ENCODE measurements at places on chromosomes 6 and 20.

DNA sequence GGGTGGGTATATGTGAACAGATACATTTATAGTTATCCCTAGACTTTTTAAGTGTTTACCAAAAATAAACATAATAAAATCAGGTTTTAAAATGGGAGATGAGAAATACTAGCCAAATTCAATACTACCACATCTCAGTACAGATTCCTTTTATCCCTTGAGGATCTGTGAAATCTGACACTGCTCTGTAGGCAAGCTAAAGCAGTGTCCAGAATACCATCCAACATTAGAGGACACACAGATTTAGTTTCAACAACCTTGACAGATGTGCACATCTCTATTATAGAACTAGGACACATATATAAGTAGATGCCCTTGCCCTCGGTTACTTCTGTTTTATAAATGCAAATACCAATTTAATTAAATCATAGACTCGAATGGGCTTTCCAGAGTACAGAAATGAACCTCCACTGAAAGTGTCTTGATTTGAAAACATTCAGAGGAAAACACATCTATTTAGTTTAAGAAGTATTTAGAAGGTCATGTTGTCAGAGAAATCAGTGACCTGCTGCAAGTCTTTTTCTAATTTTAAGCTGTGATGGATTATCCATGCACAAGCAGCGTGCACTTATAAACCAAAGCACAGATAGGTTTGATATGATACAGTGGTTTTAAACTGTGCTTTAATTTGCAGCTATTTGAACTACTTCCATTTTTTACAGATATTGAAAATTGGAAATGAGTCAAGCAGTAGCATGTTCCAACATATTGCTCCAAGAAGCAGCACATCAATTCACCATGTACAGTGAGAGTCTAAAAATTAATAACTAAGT is 156.3 kb upstream of the EPHA7 start:
- no peak for ATAC-seq

GRCh38 chr20:10603378-10603777 is 70.4 kb downstream of the JAG1 start:
- ATAC-seq, result no peak

DNA sequence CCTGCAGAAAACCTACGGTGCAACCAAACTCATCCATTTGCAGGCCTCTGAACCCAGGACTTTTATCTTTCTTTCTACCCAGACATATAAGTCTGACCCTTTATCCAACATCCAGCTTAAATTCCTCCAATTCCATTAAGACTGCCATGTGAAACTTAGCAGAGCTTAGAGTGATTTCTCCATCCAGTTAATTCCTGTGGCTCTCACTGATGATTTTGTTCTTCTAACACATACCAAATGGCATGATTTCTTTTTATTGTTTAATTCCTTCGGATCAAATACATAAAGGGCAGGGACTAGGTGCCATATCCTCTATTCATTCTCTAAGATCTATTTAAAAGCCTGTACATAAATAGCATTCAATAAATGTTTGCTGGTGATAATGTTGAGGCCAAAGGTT is 92.9 kb downstream of the TASP1 start:
- no peak for ATAC-seq

DNA sequence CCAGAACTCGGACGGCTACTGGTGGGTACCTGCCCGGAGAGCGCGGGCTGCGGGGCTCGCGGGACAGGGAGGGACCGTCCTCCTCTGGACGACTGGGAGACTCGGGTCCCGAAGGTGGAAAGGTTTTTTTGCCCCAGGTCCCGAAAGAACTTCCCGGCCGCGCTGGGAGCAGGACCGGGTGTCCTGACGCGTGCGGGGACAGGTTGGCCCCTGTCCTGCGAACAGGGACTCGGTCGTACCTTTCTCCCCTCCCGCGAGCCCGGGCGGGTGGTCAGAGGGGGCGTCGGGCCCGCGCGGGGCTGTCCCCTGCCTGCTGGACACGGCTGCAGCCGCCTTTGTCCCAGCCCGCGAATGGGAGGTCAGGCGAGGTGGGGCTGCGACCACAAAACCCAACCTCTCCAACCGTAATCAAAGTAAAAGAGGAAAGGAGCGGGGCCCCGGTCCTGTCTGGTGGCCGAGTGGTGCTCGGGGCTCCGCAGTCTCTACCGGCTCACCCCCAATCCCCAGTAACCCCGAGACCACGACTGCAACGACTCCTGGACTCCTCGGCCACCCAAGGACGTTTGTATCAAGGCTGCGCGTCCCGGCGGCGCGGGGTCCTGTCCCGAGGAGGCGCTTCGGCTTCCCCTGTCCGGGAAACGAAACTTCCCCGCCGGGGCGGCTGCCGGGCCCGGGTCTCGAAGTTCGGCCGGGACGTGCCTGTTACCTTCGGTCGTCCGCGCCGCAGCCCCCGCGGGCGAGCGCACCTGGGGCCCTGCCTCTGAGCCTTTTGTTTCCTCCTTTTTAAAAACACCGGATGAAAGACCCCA is 798 bp downstream of the DSP start:
- ATAC-seq, result peak; percentile 26

GRCh38 chr6:158991017-158991723 is 8.8 kb downstream of the RSPH3 start:
- no peak for ATAC-seq

GRCh38 chr20:53064935-53065334 is 92.8 kb downstream of the TSHZ2 start:
- no peak for ATAC-seq

DNA sequence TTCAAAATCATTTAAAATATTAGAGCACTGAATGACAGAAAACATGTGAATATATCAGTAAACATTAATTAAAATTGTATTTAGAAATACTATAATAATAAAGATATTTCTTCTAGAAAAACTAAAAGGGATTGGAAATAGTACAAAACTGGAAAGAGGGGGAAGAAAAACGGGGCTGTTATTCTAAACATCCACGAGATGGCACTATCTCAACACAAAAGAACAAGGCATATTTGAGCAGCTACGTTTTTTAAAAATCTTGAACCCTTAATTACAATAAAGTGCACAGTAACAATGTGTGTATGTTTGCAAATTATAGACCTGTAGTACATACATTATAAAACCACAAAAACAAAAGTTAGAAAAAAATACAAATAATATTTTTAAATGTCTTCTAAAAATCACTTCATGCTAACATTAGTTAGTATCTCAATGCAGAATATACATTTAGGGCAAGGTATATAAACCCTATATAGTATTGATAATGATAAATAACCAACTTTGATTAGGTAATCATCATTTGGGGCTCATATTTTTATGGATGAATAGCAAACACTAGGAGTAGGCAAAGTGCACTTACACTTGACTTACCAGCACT is 42.5 kb upstream of the PNISR start:
- ATAC-seq, result peak; percentile 38

GRCh38 chr20:51341581-51341980 is 200.9 kb downstream of the NFATC2 start:
- no peak for ATAC-seq

- ATAC-seq, result no peak
These were observed 18.1 kb downstream of the PNLDC1 start for GRCh38 chr6:159817951-159818739.

DNA sequence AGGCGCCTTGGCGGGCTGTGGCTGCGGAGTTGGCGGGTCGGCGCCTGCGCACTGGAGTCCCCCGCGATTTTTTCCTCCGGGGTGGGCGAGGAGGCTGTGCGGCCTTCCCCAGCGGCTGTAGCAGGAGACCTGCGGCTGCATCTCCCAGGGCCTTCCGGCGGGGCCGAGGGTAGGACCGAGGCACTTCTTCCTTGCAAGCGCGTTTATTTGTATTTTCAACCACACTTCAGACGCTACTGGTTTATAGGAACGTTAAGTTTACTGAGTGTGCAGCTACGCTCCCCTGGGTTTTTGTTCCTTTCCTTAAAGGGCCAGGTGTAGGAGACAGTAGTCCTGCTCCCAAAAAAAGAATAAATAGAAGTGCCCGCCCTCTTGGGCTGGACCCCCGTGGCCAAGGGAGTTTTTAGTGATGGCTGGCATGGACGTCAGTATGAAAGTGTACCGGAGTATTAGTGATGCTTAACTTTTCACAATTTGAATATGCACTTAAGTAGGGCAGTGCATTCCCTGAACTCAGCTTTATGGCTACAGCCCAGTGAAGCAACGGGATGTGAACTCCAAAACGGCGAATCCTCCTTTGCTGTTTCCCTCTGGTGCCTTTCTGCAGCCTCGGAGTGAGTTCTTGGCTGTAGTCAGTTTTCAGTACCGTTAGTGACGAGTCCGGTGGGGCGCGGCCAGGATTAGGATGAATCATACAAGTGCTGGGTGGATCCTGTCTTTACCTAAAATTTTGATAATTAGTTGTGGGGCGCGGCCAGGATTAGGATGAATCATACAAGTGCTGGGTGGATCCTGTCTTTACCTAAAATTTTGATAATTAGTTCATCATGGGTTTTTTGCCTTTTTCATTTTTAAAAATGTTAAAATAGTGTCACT is 1.0 kb upstream of the FBXO5 start:
- ATAC-seq, result peak; percentile 2

DNA sequence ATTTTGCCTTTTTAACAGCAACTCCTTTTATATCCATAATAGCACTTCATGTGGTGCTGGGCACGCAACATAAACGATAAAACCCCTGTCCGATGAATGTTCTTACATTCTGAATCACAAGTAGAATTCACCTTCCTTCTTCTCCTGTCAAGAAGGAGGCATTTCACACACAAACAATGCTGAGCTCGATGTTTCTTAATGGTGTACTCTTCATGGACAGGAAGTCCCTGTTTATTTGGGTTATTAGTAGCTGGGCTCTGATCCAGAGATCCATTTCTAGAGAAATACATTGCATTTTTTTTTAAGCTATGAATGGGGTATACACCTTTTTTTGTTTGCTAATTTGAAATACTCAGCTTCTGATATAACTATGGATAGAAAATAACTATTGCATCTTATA is 82.4 kb downstream of the PPP1R3G start:
- ATAC-seq, result no peak

DNA sequence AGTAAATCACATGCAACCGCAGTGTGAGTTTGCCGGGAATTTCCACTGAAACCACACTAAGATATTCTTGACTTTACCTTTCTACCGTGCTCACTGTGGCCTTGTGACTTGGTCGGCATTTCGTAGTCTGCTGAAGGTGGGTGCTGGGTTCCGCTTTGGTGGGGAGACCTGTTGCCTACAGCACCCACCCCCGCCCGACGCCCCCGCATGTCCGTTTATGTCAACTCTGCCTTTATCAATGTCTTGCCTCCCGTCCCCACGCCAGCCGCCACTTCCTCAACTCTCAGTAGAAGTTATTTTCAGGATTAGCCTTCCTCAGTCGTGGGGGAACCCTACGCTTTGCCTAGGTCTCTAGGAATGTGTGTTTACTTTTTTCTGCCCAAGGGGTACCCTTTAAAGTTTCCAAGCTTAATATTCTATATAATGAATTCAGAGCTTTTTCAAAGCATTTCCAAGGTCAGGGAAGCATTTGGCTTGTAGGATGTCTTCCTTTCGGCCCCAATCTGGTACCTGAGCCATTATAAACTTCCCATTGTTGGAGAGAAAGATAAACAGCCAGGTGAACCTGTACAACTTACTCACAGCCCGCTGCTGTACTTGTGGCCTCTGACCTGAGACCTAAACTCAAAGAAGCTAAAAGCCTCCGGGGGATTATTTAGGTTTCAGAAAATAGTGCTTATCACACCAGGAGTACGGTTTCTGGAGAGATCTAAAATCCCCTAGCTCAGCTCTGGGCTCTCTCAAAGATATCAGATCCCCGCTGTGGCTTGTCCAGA is 54.2 kb downstream of the TBC1D7 start:
- no peak for ATAC-seq

GRCh38 chr20:12627485-12627884 is 381.3 kb upstream of the SPTLC3 start:
- no peak for ATAC-seq

GRCh38 chr6:17945575-17945974 is 41.9 kb downstream of the KIF13A start:
- no peak for ATAC-seq

DNA sequence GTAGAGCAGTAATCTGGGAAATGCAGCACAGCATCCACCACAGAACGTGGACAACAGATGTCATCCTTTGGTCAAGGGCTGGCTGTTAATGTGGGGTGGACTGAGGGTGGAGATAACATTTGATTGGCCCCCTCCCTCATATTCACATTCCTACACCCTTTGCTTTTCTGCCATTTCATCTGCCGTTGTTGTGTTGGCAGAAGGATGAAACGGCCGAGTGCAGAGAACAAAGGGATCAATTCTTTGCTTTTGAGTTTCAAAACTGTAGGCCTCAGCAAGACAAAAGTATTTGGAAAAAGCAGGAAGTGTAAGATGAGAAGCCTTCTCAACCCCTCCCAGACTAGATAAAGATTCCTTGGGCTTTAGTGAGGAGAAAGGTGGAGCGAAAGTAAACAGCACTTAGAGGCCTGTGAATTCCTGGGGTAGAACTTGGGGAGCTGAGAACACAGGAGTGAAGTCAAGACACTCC is 74.2 kb upstream of the PHIP start:
- ATAC-seq, result no peak

DNA sequence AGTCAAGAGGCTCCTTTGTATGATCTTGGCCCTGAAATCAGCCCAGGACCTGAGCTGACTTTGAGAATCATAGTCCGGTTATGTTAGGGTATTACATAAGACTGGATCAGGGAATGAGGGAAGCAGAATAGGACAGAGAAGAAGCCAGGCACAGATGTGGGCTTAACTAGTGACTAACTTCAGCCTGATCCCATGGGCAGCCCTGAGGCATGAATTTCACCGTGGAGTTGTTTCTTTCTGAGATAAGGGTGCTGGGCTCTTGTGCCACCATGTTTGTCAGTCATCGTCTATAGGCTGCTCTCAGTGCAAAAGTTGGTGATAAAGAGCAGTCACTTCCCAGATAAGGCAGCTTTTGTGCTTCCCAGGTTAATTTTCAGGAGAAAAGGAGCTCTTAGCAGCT is 544.7 kb upstream of the SPTLC3 start:
- ATAC-seq, result no peak

- ATAC-seq, result peak; percentile 70
These were observed 189.4 kb downstream of the ZFP64 start for GRCh38 chr20:52001999-52002666.

- ATAC-seq, result no peak
These were observed 195.2 kb downstream of the SLC16A10 start for GRCh38 chr6:111282515-111282914.

GRCh38 chr6:114210467-114210866 is 132.4 kb downstream of the HS3ST5 start:
- ATAC-seq, result no peak

- no peak for ATAC-seq
These were observed 174.9 kb downstream of the ISM1 start for GRCh38 chr20:13396022-13396421.

GRCh38 chr20:10047427-10047826 is 12.6 kb downstream of the ANKEF1 start:
- no peak for ATAC-seq

DNA sequence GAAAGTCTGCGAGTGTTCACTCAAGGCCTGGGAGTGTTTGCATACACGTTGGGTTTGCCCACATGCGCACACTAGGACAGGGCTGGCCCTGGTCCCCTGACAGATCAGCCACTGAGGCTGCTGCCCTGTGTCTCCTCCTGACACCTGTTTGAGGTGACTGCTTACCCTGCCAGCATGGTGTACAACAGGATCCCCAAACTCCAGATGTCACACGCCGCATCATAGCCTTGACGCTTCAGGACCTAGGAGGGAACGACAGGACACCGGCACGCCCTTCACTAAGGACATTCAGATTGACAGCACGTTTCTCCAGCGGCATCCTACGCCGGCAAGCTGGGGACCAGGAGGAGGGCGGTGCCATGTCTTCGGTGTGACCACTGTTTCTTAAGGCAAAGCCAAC is 37.0 kb upstream of the MPC1 start:
- ATAC-seq, result no peak

GRCh38 chr20:8693709-8694108 is 375.2 kb upstream of the PLCB4 start:
- no peak for ATAC-seq

Data from motor neuron (in vitro differentiated cells).